ENCODE measurements at places on chromosomes 1 and 21. TPM values are rescaled to one million over a fixed set of nuclear protein-coding genes. Genes with fewer than 3 reads are reported as not detected.
A peak's percentile ranks its signal among the peaks of the same experiment; 100 is the strongest.

The OR10J1 gene
- polyA plus RNA-seq, result not detected

The PTGFR gene
- polyA plus RNA-seq, result 1.1 TPM

The CLCA1 gene
- 3.5 TPM for polyA plus RNA-seq

The S100A10 gene
- polyA plus RNA-seq, result 3,367 TPM

The COQ8A gene
- 19.2 TPM for polyA plus RNA-seq

The CLDN8 gene
- polyA plus RNA-seq, result 0.64 TPM

The CENPF gene
- 8.3 TPM for polyA plus RNA-seq

The EXTL1 gene
- 1.6 TPM for polyA plus RNA-seq

The FAM177B gene
- 1.2 TPM for polyA plus RNA-seq

The NEXN gene
- polyA plus RNA-seq, result 12.2 TPM

- no peak overlapping the region for H3K27ac ChIP-seq
- DNase-seq, result no peak
- no peaks in the 10 kb centered on the region for H3K4me1 ChIP-seq
Measured at GRCh38 chr1:228648647-228649383, 86.5 kb upstream of the RHOU start.

DNA sequence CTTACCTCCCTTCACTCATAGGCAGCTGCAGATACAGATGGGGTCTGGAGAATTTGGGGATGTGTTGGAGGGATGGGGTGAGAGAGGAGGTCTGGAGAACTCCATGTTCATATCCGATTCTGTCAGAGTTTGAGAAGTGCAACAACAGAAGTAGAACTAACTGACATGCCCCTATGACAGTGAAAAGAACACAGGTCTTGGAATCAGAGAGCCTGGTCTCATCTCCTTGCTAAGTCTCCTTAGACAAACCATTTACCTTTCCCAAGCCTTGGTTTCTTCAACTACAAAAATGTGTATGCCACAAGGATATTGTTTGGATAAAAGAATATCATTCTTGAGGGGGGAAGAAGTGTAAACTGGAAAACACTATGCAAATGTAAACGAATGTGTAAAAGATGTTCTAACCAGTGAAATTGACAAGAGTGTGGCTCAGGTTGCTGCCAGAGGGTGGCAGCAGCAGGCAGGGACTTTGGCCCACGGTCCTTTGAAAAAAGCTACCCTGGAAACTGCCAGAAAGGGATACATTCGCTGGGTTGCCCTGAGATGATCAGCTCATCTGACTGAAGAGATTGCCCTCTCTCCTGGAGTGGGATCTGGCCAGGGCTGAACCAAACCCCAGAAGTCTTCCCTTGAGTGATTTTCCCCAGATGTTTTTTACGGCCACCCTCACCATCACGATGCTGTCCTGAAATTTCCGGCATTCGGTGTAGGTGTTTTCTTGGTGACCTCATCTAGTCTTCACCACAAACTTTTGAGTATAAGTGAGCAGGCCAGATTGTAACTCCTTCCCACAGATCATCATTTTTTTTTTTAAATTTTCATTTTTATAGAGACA, 17.0 kb upstream of the CD2 start:
- H3K27ac ChIP-seq, result no peak overlapping the region
- no peaks in the 10 kb centered on the region for H3K27me3 ChIP-seq
- H3K36me3 ChIP-seq, result no peaks in the 10 kb centered on the region
- DNase-seq, result peak; percentile 82
- no peak overlapping the region for H3K4me3 ChIP-seq

DNA sequence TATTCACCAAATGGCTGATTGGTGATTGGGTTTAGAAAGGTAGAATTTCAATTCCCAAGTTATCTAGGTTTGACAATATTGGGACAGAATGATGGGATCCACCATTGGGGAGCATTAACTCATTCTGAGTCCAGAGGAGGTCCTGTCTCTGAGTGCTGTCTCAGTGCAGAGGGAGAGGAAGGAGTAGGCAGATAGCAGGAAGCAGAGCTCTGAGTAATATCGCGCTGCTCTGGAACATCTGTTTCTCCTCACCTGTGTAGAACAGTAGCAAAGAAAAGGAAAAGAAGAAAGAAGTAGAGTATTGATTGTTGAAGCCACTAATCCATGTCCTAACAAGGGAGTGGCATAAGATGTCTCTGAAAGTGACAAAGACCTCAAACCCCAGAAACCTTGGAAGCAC, 1657.8 kb downstream of the MRPL39 start:
- no peaks in the 10 kb centered on the region for H3K27me3 ChIP-seq
- H3K36me3 ChIP-seq, result no peaks in the 10 kb centered on the region
- no peak for DNase-seq
- H3K4me3 ChIP-seq, result no peak overlapping the region
- no peaks in the 10 kb centered on the region for H3K4me1 ChIP-seq

DNA sequence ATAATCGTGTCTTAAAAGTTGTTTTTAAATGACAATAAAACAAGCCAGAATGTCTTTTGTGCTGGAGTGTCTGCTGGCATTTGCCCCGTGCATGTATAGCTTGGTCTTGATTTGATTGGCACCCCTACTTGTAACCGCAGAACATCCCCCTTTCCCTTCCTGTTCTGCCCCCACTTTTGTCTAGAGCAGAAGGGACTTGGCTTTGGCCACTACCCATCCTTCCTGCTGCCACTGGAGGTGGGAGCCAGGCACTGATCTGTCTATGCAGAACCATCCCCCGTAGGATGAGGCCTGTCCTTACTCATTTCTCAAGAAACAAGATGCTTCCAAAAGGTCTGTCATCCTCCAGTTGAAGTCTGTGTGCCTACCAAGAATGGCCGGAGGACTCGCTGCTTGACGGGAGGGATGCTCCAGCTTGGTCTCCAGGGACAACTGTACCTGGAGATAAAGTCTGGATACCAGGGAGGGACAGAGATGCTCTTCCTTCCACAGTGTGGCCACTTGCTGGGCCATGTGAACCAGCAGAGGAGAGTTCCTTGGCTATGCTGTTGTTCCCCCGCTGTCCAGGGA, 1.1 kb upstream of the SLC27A3 start:
- H3K4me1 ChIP-seq, result peaks cover 32% of the 10 kb centered on the region
- H3K4me3 ChIP-seq, result no peak overlapping the region
- no peak for DNase-seq
- no peaks in the 10 kb centered on the region for H3K36me3 ChIP-seq
- peak overlapping the region; percentile 94 for H3K27ac ChIP-seq

- DNase-seq, result no peak
- H3K4me1 ChIP-seq, result no peaks in the 10 kb centered on the region
- no peak overlapping the region for H3K4me3 ChIP-seq
- H3K27me3 ChIP-seq, result no peaks in the 10 kb centered on the region
- H3K36me3 ChIP-seq, result no peaks in the 10 kb centered on the region
- no peak overlapping the region for H3K27ac ChIP-seq
Measured at GRCh38 chr1:217525773-217526490, 105.0 kb downstream of the GPATCH2 start.

- no peaks in the 10 kb centered on the region for H3K4me1 ChIP-seq
- H3K4me3 ChIP-seq, result no peak overlapping the region
- no peak for DNase-seq
- H3K27me3 ChIP-seq, result no peaks in the 10 kb centered on the region
Measured at GRCh38 chr1:223052931-223053330, 90.1 kb downstream of the TLR5 start.

- no peaks in the 10 kb centered on the region for H3K4me1 ChIP-seq
- peaks cover 44% of the 10 kb centered on the region for H3K27me3 ChIP-seq
- no peak overlapping the region for H3K27ac ChIP-seq
- no peaks in the 10 kb centered on the region for H3K36me3 ChIP-seq
Measured at GRCh38 chr1:228039986-228040385, 33.2 kb downstream of the WNT3A start.

- peaks cover 41% of the 10 kb centered on the region for H3K4me1 ChIP-seq
- DNase-seq, result no peak
- H3K27me3 ChIP-seq, result peaks cover 19% of the 10 kb centered on the region
- H3K36me3 ChIP-seq, result no peaks in the 10 kb centered on the region
Measured at GRCh38 chr1:202638019-202638700, 72.1 kb downstream of the SYT2 start.

- H3K36me3 ChIP-seq, result no peaks in the 10 kb centered on the region
- no peak overlapping the region for H3K4me3 ChIP-seq
- H3K4me1 ChIP-seq, result no peaks in the 10 kb centered on the region
- H3K27ac ChIP-seq, result no peak overlapping the region
Measured at GRCh38 chr1:111850109-111850508, 94.4 kb downstream of the DDX20 start.

DNA sequence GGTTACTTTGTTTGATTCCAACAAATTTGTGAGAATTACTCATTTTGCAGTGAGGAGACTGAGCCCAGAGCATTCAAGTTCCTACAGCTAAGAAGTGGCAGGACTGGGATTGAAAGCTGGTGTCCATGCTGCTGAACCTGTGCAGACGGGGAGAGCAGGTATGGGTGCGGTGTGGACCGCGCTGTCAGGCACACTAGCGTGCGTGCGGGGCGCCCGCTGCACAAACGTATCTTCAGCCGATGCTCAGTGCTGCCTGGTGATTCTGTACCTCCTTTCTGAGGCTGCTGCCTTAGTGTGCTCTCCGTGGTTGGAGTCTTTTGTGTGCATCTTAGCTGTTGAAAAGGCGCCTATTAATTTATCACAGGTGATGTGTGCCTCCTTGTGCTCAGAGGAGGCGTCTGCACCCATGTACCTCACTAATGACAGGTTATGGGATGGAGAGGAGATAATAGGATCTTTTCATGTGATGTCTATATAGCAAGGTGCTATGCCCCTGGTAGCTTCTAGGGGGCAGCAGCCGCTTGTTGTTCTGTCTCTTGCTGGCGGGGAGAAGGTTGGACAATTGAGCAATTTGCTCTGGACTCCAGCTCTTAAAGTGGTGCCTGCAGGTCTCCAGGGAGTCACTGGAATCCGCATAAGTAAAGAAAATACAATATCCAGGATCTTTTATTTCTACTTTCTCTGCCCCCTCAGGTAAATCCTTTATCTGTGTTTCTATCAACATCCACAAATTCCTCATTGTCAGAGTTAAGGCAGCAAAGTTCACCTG, 32.5 kb downstream of the PEX14 start:
- no peaks in the 10 kb centered on the region for H3K27me3 ChIP-seq
- no peak overlapping the region for H3K4me3 ChIP-seq
- H3K4me1 ChIP-seq, result peaks cover 19% of the 10 kb centered on the region
- peak; percentile 87 for DNase-seq

DNA sequence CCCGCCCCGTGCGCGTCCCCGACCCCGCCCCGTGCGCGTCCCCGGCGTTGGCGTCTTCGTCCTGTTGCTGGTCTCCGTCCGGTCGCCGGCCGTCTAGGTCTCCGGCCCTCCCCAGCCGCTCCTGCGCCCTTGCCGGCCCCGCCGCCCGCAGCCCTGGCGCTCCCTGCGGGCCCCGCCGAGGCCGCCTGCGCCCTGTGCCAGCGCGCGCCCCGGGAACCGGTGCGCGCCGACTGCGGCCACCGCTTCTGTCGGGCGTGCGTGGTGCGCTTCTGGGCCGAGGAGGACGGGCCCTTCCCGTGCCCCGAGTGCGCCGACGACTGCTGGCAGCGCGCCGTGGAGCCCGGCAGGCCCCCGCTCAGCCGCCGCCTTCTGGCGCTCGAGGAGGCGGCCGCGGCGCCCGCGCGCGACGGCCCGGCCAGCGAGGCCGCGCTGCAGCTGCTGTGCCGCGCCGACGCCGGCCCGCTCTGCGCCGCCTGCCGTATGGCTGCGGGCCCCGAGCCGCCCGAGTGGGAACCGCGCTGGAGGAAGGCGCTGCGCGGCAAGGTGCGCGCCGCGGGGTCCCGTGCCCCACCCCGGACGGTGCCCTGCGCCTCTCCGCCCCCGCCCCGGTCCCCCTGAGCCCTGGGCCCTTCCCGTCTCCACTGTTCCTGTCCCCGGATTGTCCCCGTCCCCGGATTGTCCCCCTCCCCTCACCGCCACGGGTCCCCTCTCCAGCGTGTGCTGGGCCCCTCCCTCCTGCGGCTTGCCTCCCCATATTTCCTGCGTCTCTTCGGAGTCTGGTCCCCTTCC, at the start of gene RNF187:
TSS of gene RNF187 (plus strand) at position 47 of the 789 bp plus-strand sequence.
- no peaks in the 10 kb centered on the region for H3K27me3 ChIP-seq
- H3K36me3 ChIP-seq, result no peaks in the 10 kb centered on the region
- DNase-seq, result peak; percentile 88
- H3K27ac ChIP-seq, result peak within 1 kb of the TSS; percentile 99

DNA sequence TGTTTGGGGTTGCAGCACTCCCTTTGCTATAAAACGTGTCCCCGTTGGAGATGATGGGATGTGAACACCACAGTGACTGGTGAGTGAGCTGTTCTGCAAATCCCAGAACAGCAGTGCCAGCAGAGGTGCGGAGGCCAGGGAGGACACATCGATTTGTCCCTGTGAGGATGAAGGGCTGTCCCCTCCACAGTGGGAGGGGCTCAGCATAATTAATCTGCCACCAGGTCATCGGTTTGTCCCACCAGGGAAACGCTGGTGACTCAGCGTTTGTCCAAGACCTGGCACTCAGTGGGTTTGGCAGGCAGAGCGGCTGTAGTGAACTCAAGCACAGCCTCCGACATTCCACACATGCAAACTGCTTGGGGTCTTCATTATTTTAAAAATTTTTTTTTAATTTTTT, 22.8 kb upstream of the PDE9A start:
- no peak for DNase-seq
- no peak overlapping the region for H3K27ac ChIP-seq
- H3K4me3 ChIP-seq, result no peak overlapping the region
- no peaks in the 10 kb centered on the region for H3K36me3 ChIP-seq

DNA sequence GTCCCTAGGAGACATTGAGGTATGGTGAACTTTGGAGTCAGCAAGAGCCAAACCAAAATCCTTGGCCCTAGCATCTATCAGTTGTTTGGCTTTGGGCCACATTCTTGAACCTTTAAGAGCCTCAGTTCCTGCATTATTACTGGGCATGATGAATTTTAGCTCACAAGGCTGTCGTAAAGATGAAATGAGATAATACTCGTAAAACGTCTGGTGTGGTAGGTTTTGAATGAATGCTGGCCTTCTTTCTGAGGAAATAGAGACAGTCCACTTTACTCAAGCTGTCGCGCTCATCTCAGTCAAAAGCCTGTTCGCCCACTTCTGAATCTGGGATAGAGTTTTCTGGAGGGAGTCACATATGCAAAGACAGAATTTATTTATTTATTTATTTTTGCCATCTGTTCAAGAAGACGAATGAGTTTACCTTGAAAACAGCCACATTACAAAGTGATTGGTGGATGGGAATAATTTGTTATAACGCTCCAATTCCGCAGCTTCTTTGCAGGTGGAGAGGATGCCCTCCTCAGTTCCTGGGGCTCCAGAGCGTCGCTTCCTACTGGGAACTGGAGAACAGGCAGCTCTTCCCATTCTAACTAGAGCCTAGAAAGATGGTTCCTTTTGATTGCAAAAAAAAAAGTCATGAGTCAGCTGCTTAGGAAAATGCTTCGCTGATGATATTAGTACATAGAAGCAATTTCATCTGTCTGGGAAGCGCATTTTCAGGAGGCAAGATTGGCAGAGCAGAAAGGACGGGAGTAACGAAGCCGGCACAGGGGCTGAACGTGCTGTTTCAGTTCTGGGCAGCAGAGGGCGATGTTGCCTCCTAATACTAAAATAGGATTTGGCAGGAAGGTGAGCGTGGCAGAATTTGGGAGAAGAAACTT, 49.9 kb upstream of the CYP2J2 start:
- H3K27me3 ChIP-seq, result peaks cover 22% of the 10 kb centered on the region
- no peak overlapping the region for H3K4me3 ChIP-seq
- peak; percentile 78 for DNase-seq
- no peaks in the 10 kb centered on the region for H3K36me3 ChIP-seq
